B cell (primary cell): ENCODE measurements at places on chromosomes 2 and 18.

DNA sequence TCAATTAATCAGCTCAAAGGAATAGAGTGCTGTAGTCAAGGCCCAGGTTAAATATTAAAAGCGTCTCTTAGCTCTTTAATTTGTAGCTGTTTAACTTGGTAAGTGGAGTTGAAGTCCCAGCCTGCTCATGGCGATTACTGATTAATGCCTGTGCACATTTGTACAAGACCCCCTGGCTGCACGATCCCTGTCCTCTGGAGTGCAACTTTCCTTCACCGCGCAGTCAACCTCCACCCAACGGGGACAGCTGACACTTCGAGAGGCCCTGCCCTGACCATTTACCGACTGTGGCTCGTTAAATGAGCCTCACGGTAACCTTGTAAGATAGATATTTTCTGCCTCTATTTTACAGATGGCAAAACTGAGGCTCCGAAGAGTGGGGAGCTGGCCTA is 5.5 kb upstream of the CYS1 start:
- DNase-seq = no peak

GRCh38 chr2:29310650-29311348 is 195.6 kb downstream of the CLIP4 start:
- DNase-seq = no peak

DNA sequence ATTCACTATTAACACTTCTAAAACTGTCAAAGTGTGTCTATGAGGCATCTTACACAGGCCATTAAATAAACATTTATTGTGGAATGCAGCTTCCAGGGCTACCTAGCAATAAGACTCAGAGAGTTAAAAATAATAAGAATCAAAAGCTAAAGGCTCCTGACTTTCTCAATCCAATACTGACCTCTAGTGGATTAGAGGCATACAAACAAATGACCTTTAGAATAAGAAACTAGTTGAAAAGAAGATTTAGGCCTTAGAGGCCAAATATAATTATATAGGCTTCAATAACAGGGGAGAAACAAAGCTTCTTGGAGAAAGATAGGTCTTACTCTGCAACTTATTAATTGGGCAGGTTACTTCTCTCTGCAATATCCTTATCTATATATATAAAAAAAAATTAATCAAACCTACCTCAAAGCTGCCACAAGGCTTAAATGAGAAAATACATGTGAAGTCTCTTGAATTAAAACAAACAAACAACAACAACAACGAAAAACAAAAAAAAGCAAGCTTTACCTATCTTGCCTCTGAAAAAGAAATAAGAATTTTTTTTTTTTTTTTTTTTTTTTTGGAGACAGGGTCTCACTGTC is 246.1 kb downstream of the EXOC6B start:
- peak; percentile 36 for DNase-seq

GRCh38 chr2:144519934-144520731 is at the start of gene ZEB2:
Gene ZEB2, minus strand, starts transcription at chr2:144520119. Its CDS starts 2,769 bp downstream, at chr2:144517350.
- DNase-seq = peak; percentile 82

DNA sequence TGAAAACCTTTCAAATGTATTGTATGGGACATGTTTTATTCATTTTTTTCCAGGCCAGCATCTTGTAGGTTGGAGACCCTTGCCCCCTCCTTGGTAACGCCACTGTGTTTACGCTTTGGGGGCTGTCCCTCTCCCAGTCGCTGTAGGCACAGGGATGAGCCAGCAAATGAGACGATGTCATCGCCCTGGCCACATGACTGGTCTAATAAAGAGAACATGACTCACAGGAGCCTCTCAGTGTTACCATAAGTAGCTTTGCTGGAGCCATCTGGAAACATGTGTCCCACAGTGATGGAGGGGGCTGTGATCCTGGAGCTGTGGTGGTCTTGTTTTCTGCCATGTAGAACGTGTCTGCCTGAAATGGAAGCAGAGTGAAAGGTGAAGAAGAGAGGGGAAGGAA is 78.9 kb downstream of the CD8B2 start:
- DNase-seq = no peak

DNA sequence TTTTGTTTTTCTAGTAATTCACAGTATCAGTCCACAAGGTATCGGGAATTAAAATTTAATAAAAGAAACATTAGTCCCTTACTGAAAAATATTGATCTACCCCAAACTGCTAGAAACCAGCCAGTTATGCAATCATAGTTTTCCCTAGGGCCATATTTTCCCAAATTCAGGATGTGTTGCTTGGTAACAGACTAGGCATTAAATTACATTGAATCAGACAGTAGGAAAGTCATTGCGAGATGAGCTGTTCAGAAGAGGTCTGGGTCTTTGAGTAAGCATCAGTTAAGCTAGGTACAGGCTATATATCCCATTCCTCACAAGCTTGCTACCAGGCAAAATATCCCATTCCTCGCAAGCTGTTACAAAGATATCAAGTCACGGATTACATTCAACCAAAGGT is 123.0 kb upstream of the CCDC150 start:
- no peak for DNase-seq

GRCh38 chr2:200199576-200200263 is 106.8 kb upstream of the SPATS2L start:
- DNase-seq = no peak

DNA sequence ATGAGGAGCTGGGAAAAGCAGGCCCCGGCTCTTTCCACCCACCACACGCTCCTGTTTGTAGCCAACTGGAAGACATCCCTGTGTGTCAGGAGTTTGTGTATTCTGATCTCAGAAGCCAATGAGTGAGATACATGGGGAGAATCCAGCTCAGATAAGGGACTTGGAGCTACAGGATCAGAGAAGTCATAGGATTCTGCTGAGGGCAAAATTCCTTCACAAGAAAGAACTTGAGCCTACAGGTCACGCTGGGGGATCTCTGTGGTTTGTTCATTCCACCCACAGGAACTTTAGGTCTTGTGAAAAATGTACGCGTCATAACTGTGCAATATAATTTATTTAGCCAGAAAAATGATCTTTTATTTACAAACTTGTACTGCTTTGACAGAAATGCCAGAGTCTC is 80.1 kb upstream of the SMIM21 start:
- DNase-seq = no peak

DNA sequence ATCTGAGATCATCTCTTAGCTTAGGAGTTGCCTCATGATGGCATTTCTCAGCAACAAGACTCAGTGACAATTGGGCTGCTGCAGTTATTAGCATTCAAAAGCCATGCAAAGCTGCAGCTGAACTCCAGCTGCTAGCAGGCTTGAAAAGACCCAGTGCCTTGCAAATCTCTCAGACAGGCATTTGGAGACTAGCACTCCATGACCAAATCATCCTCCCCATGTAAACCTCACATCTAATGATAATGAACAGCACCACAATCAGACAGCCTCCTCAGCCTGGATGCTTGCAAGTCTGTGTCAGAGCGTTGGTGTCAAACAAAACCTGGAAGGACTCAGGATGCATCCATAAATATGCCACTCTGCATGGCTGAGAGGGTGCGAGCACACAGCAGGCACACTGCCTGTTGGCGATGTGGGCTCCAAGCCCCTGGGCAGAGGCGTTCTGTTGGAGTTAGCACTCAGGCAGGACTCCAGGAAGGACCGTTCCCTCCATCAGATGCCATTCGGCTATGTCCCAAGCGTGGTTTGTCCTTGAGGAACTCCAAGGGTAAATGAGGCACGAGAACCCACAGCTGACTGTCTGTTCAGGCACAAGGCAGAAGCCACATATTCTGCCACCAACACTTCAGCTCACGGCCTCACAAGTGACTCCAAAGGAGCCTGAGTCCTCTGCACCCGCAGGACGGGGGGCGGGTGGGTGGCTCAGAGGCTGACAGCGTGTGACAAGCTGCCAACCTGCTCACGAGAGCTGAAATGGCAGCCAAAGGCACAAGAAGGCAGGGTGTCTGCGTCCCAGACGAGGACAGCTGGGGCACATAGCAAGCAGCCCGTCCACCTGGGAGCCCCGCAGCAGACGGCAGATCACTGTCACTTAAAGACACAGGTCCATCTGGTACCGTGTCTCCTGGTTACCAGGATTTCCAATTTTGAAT is 183.8 kb downstream of the MYT1L start:
- DNase-seq = no peak

GRCh38 chr2:212027681-212028628 is 510.6 kb downstream of the ERBB4 start:
- no peak for DNase-seq

DNA sequence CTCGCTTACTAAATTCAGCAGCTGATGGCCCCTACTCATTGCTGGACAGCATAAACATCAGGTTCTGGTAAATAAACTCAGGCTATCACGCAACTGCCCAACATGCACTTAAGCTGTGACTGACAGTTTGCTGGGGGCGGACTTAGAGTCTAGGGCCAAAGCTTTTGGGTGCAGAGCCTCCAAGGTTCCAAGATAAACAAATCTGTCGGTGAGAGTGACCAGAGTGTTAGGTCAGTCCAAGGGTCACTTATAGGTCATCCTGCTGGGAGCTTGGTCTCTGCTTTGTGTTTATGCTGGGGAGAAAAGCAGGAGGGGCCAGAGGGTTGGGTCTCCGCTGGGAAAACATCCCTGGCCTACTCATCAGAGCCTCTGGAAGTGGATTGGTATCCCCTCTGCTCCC is 188.6 kb upstream of the GATA6 start:
- no peak for DNase-seq

- DNase-seq = no peak
Observed at GRCh38 chr2:203621981-203622515, 84.4 kb upstream of the CD28 start.

DNA sequence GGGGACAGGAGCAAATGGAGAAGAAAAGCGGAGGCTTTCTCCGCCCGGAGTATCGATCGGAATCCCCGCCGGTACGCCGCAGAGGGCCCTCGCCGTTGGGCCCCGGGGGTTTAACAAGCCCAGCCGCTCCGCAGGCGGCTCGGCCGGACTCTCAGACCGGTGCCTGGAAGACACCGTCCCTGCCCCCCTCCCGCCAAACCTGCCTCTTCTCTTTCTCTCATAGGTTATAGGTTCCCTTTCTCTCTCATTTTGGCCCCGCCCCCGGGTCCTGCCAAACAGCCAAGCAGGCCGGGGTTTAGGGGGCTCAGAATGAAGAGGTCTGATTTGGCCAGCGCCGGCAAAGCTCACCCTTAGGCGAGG is 4.4 kb downstream of the ONECUT2 start:
- DNase-seq = peak; percentile 32

- no peak for DNase-seq
Observed at GRCh38 chr2:67277450-67277849, 119.7 kb upstream of the ETAA1 start.

DNA sequence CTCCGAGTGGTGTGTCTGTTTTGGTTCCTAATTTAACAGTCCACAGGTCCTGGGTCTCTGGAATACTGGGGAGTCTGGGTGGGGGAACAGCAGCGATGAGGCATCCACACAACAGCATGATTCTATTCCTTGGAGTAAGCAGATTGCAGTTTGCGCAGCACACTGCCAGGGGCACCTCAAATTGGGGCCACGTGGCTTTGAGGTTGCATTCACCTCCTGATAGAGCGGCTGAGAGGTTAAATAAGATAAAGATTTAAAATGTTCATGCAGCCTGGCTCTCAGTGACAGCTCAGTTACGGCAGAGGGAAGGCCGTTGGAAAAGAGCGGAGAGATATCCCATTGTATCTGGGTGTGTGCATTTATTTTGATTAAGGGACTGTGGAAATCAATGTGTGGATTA is 202.3 kb downstream of the ASB1 start:
- DNase-seq = no peak

GRCh38 chr2:10122500-10123280 is at the start of gene RRM2:
Gene RRM2, plus strand, starts transcription at chr2:10122739. Its CDS starts 60 bp downstream, at chr2:10122799.
- peak; percentile 91 for DNase-seq

DNA sequence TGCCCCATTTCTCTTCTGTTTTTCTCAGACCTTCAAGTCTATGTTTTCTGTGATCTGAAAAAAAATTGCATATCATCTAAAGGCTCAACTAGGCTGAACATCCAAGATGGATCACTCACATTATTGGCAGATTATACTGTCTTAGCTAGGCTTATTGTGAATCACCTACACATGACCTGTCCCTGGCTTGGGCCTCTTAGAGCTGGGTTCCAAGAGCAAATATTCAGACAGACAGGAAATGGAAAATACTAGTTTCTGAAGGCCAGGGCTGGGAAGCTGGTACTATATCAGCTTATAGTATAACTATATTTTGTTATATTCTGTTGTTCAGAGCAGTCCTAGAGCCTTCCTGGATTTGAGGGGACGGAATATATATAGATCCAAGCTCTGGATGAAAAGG is 90.3 kb downstream of the PIK3C3 start:
- DNase-seq = no peak

DNA sequence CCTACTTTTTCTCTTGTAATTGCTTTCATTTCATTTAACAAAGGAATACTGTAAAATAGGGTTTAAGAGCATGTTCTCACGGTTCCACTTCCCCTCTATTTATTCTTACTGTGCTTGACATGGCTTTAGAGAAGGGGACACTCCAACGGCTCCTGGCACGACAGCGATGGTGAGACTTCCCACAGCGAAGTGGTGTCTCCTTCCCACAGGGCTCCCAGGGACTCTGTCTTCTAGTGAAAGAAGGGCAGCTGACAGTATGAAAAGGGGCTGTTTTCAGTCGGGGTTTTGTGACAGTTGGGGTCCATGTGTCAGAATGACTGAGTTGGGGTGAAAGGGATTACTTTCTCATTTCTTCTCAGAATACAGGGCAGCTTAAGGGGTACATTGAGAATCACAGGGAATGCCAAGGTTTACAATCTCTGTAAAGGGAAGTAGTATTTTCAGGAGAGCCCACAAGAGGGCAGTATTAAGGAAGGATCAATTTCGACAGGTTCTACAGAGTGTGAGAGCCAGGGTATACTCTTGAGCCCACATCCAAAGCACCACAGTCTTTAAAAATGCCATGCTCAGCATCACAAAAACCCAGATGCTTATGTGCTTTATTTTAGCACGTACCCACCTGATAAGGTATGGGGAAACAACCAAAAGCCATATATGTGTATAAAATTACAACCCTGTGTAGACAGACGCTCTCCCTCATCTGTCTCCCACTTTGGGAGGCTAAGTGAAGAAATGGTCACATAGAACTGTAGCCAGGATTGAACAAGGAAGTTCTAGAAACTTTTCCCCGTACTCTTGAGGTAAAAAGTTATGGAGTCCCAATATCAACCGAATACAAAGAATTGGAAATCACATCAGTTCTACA is 31.3 kb upstream of the RAPGEF4 start:
- DNase-seq = no peak

DNA sequence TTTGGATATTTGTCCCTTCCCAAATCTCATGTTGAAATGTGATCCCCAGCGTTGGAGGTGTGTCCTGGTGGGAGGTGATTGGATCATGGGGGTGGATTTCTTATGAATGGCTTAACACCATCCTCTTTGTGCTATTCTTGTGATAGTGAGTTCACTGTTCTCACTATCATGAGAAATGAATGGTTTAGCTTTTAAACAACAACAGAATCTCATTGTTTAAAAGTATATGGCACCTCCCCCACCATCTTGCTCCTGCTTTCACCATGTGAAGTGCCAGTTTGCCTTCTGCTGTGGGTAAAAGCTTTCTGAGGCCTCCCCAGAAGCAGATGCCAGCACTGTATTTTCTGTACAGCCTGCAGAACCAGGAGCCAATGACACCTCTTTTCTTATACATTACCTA is 38.1 kb downstream of the KIAA1328 start:
- DNase-seq = no peak

DNA sequence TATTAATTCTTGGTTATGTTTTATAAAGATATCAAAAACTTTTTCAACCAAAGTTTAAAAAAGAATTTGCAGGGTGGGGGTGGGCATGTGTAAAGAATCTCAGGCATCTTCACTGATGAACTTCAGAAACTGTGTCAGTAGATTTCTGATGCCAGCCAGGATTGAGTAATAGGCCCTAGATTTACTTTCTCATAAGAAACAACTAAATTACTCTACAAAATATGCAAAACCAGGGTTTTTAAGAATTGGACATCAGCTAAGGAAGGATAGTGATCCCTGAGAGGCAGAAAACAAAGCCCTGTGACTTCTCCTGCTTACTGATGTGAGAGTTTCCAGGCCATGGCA is 11.9 kb upstream of the IL1R1 start:
- no peak for DNase-seq
